ENCODE measurements at places on chromosomes 6 and 20.

- peak; percentile 11 for DNase-seq
These were observed 63.9 kb upstream of the FUCA2 start for GRCh38 chr6:143575440-143575839.

DNA sequence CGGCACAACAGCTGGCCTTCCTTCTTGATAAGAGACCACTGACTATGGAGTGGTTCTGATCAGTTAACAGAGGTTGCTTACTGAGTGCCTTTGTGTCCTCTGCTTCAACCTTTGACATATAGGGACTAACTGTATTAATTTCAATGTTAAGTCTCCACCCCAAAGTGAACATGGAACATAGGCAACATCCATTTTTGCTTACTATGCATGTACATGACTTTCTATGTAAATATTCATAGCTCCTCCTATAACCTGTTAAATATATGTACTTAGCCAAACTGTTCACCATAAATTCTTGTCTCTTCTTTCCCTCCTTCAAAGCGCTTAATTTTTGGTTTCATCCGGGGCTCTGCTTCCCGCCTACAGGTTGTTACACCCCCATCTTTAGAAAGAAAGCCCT is 334.8 kb downstream of the EPM2A start:
- DNase-seq: no peak

DNA sequence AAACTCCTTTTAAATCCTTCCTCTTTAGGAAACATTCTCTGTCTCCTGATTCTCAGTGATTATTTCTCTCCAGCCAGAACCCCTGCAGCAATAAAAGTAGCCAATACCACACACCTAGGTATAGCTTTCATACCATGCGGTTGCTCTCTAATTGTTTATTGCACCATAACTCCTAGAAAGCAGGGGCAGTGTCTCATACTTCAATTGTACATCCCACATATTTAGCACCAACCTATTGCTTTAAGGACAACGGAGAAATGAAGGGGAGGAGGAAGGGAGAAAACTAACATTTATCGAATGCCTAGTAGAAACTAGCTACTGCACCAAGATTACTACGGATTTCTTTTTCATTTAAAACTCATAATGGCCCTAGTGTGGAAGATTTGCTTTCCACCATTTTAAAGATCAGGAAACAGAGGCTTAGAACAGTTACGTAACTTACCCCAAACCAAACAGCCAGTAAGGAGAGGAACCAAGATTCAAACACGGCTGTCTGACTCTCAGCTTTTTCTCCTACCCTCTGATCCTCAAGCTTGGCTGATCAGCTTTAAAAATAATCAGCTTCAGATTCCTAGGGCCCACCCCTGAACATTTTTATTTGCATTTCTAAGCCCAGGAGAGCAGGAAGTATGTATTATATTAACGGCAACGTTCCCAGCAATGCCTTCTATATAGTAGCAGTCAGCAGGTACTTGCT is 43.4 kb upstream of the ATXN1 start:
- no peak for DNase-seq

DNA sequence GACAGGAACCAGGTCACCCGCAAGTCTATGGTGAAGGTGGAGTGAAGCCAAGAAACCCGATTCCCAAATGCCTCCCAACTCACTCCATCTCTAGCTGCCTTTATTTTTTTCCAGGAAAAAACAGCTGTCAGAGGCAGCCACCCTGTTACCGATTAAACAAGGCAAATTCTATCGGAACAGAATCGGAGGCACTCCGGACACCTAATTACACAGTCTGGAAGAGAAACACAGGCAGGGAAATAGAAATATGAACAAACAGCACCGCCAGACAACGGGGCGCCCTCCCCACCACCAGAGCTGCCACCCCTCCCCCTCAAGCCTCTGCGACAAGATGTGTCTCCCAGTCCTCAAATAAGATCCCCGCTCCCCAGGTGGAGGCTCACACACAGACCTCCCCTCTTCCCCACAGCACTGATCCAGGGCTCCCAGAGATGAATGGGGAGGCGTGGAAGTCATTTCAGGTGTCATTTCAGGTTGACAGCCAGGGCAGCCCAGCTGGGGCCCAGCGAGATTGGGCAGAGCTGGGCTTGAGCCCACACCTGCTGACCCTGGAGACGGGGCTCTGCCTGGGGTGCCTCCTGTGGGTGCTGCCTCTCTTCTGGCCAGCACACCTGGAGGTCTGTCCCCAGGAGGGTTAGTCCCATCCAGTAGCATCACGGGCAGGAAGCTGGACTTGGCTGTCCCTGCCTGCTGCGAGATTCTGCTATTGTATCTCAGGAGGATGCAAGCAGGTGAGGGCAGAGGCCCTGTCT is 19.8 kb upstream of the VSTM2L start:
- DNase-seq: no peak

- no peak for DNase-seq
These were observed 13.3 kb upstream of the TCFL5 start for GRCh38 chr20:62874964-62875344.

DNA sequence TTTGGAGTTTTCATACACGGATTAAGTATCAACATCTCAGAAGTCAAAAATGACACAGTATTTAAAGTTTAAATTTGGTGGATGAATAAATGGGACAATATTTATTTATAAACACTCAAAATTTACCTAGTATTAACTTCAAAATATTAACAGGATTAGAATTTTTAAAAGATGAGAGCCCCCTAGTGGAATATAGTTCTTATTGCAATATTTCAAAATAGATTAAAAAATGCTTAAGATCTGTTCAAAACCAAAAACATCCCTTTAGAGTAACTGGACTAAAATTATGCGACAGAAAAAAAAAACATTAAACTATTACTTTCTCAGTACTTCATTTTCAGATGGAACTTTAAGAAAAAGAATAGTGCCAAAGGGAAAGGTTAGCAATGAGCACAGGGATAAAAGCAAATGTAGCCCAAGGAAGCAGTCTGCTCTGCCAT is 56.6 kb downstream of the SNX14 start:
- DNase-seq: no peak

- DNase-seq: no peak
These were observed 532 bp upstream of the SLC35F1 start for GRCh38 chr6:117906507-117906957.

GRCh38 chr6:133277228-133277899 is 36.2 kb downstream of the EYA4 start:
- no peak for DNase-seq

GRCh38 chr6:45677381-45678284 is 299.9 kb upstream of the SUPT3H start:
- DNase-seq: no peak

DNA sequence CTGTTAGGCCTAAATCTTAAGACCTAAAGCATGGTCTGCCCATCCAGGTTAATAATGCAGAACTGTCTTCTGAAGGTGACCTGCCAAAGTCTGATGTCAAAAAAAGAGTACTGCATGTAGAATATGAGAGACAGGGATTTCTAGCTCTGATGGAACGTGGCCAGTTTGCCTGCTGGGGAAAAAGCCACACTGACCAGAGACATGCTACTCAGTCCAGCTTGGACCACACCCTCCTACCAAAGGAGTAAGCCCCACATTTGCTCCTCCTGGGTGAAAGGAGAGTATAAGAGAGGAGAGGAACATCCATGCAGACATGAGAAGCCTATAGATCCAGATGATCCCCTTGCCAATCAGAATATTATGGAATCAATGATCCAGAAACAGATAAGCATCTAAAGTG is 229.9 kb upstream of the RUNX2 start:
- DNase-seq: no peak

GRCh38 chr6:41502917-41503671 is 43.1 kb upstream of the FOXP4 start:
- DNase-seq: no peak

DNA sequence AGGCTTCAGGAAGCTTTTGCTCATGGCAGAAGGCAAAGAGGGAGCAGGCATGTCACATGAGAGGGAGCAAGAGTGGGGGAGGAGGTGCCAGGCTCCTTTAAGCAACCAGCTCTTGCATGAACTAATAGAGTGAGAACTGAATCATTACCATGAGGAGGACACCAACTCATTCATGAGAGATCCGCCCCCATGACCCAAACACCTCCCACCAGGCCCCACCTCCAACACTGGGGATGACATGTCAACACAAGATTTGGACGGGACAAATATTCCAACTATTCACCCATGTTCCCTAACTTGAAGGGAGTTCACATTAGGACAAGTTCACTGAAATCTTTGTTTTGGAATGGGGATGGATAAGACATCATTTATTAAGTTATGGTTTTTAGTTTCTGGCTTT is 155.2 kb upstream of the ESR1 start:
- no peak for DNase-seq

- no peak for DNase-seq
These were observed 478.2 kb upstream of the CITED2 start for GRCh38 chr6:139852488-139853140.

- DNase-seq: no peak
These were observed 116.5 kb downstream of the COL12A1 start for GRCh38 chr6:75089151-75089897.

GRCh38 chr6:134689177-134689576 is 260.7 kb downstream of the ALDH8A1 start:
- DNase-seq: no peak

GRCh38 chr6:109736273-109737025 is 45.4 kb downstream of the FIG4 start:
- no peak for DNase-seq

GRCh38 chr20:52963131-52963530 is 9.0 kb upstream of the TSHZ2 start:
- DNase-seq: no peak

GRCh38 chr6:89452281-89452680 is 19.3 kb downstream of the ANKRD6 start:
- no peak for DNase-seq

GRCh38 chr6:2434116-2434515 is 188.7 kb upstream of the GMDS start:
- no peak for DNase-seq

DNA sequence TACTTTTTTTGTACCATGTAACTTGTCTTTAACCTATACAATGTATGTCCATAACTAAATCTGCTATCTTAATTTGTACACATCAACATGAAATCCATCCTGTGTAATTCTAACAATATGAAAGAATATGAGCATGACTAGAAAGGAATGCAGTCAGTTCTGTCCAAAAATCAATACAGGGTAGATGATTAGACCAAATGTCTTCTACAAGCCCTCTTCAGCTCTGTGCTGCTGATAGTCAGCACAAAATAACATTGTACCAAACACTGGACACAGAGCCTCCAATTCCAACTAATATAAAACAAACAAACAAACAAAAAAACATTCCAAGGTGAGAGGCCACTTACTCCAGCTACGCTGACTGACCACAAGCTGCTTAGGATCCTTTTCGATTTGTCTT is 301.4 kb upstream of the IRAK1BP1 start:
- no peak for DNase-seq

GRCh38 chr6:161590961-161591627 is 317.2 kb upstream of the AGPAT4 start:
- no peak for DNase-seq

DNA sequence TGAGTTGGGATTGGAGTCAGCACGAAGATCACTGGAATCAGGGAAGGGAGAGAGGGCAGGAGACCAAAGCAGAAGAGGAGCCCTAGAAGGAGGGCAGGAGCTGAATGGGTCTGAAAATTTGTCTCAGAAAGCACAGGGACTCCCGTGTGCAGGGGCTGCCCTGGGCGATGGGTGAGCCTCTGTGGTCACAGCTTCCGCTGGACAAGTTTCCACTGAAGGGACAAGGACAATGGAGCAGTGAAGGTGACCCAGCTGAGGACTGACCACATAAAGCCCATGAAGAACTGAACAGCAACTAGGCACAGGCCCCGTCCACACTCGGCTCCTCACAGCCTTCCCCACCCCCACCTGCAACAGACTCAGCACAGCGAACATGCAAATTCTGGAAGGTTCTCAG is 3.5 kb downstream of the HLA-C start:
- no peak for DNase-seq

GRCh38 chr6:6516666-6517458 is 71.7 kb upstream of the LY86 start:
- no peak for DNase-seq

DNA sequence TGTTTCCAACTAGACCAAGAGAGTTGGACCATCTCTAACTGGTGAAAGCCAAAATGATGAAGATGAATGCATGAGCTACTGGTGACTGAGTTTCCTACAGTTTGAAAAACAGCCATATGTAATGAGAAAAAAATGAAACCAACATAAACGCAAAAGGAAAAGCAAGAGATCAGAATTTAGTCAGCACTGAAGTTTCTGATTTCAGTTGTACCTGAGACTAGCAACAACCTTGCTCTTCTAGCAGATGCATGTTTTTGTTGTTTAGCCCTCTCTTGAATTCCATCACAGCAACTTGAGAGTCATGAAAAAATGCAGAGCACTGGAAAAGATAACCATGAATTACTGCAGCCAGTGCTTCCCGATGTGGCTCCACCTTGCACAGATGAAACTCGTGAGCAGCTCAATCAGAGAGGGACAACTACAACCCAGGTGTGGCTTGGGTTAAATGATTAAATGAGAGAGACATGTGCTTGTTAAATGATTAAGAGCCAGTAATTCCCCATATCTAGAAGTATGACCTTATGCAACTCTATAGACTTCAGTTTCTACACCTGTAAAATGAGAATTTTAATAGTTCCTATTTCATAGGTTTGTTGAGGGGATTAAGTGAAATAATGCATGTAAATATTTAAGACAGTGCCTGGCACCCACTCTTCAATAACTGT is 104.8 kb downstream of the ELOVL4 start:
- no peak for DNase-seq

DNA sequence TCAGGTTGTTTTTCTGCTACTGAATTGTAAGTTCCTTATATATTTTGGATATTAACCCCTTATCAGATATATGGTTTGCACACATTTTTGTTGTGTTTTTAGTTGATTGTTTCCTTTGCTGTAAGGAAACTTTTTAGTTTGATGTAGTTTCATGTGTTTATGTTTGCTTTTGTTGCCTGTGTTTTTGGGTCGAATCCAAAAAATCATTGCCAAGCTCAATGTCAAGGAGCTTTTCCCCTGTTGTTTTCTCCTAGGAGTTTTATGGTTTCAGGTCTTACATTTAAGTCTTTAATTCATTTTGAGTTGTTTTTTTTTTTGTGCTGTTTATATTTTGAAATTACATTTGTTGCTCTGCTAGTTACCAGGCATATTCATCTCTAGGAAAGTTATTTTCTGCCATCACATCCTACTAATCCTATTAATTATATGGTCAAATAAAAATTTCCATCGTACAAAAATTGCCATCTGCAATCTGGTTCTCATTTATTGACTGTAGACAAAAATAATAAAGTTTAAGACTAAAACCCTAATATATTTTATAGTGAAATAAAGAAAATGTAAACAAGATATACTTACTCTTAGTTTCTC is 103.8 kb upstream of the FAM184A start:
- DNase-seq: no peak

- DNase-seq: no peak
These were observed 48.3 kb upstream of the RNF24 start for GRCh38 chr20:4063631-4064030.

- DNase-seq: no peak
These were observed 52.5 kb downstream of the BCAS1 start for GRCh38 chr20:54017846-54018245.

DNA sequence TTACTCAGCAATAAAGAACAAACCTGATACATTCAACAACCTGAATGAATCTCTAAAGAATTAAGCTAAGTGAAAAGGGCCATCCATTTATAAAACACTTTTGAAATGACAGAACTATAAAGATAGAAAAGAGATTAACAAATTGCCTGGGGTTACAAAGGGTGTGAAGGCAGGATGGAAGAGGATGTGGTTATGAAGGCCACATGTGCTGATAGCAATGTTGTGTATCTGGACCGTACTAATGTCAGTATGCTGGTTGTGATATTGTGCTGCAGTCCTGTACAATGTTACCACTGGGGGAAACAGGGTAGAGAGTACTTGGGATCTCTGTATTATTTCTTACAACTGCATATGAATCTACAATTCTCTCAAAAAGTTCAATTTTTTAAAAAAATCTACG is 36.4 kb downstream of the ELOVL5 start:
- DNase-seq: no peak

GRCh38 chr6:87397656-87398055 is 10.1 kb upstream of the CFAP206 start:
- no peak for DNase-seq

All from stimulated activated CD8-positive, alpha-beta memory T cell treated with anti-CD3 and anti-CD28 coated beads, Interleukin-4, amount 100 ng/mL, for 1 hour (primary cell).